ENCODE measurements at places on chromosomes 6 and 20. TPM values are rescaled to one million over a fixed set of nuclear protein-coding genes. Genes with fewer than 3 reads are reported as not detected.

The CD40 gene
- 12.7 TPM for total RNA-seq

The CCN6 gene
- total RNA-seq: not detected

The TREML1 gene
- total RNA-seq: not detected

The SSTR4 gene
- total RNA-seq: not detected

The OR14J1 gene
- total RNA-seq: not detected

The HIVEP2 gene
- total RNA-seq: 3.6 TPM

The NNAT gene
- total RNA-seq: not detected

All from pulmonary artery endothelial cell (primary cell).